Suppressor macrophage treated with lipopolysaccharide for 4 hours (primary cell): ENCODE measurements at places on chromosomes 6 and 20.
A peak's percentile ranks its signal among the peaks of the same experiment; 100 is the strongest.

DNA sequence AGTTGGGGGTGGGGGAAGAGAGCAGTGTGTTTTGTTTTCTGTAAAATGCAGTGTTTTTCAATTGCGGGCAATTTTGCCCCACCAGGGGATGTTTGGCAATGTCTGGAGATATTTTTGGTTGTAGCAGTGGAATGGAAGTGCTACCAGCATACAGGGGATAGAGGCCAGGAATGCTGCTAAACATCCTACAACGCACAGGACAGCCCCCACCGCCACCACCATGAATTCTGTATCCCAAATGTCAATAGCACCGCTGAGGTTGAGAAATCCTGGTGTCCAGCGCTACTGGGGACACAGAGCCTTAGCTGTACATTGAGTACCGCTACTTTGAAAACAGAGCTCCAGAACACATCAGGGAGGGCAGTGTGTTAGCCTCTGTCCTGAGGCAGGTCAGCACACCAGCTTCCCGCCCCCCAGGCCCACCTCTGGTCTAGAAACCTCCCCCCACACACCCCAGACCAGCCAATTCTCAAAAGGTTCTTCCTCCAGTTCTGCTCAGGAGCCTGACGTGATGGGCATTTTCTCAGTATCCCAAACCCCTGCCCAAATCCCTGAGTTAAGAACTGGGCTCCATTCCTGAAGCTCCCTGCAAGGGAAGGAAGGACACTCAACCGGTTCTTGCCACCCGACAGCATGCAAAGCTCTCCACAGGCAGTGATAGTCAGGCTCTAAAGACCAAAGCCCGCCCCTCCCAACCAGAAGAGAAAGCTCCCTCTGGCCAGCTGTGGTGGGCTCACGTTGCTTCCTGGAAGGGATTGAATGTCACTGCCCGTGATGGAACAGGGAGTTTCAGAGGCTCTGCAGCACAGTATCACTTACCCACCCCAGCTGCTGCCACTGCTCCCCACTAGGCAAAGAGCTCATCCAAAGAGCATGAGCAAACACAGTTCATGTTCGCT, 321.5 kb upstream of the JARID2 start:
- DNase-seq, result no peak

- peak; percentile 96 for DNase-seq
These were observed at the start of gene MRPS10 for GRCh38 chr6:42217519-42218367. Gene MRPS10, minus strand, starts transcription at chr6:42217861. Its CDS starts 12 bp downstream, at chr6:42217849.

GRCh38 chr20:40728996-40729395, 40.0 kb upstream of the MAFB start:
- DNase-seq, result no peak

DNA sequence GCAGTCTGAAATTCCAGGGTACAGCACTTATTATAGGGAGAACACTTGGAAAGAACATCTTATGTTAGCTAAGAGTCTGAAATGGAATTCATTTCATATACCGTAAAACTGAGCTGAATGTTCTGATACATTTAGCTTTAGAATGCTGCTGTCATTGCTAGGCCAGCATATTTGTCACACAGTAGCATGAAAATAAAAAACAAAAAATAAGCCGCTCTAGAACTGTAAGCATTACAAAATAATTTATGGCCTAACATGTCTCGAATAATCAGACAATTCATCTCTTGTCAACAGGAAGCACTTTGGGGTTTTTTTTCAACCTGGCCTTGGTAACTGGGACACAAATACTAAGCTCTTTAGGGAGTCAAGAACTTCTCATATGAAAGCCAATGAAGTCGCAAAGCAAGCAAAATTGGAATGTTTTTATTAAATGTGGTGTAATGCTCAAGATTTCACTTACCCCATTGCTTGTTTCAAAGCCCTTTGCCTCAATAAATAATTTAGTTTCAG, 115.7 kb downstream of the PHACTR1 start:
- no peak for DNase-seq

- DNase-seq, result peak; percentile 76
These were observed 15.3 kb downstream of the HCK start for GRCh38 chr20:32067234-32067821.

GRCh38 chr6:169789146-169789943, 37.9 kb downstream of the ERMARD start:
- no peak for DNase-seq

DNA sequence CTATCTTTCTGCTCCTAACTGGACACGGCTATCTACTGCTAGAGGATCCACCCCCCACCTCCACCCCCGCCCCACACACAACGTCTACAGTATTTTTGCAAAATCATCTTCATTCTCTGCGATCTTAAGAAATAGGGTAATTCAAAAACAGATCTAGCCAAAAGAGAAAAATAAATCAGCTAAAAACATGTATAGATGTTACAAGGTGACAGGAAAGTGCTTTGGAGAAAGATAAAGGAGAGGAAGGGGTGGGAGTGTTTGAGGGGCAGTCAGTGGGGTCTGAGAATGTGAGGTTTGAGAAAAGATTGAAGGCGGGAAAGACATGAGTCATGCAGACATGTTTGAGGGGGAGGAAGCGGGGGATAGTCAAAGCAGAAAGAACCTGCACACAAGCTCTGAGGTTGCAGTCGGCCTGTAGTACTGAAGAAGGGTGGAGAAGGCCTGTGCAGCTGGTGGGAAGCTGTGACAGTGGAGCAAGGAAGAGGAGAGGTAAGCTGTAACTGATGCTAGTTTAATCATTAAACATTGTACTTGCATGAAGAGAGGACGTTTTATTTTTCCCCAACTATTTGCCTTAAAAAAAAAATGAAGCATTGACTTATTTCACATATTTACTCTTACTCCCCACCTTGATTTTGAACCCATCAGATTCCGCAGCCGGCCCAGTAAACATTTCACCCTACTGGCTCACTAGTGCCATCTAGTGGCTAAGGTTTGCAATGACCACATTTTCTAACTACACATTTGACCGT, 332.6 kb downstream of the ADGRB3 start:
- peak; percentile 74 for DNase-seq

GRCh38 chr20:420721-421574, 12.8 kb downstream of the RBCK1 start:
- peak; percentile 16 for DNase-seq

DNA sequence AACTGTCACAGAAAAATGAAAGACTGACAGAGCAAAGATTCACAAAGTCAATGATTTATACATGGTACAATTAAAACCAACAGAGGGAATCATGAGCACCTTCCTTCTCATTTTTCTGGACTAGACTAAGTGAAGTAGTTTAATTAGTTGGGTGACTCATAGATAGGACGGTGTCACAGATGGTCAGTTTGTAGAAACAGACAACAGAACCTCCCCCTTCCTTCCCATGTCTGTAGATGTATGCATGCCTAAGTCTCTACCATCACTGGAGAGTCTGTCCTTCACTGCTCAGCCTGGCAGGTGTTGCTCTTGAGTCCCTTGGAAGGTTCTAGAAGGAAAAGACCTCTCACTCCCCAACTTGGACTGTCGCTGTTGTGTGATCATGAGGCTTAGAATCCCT, 75.4 kb upstream of the EEF1E1 start:
- DNase-seq, result no peak

- no peak for DNase-seq
These were observed 515.2 kb upstream of the ARID1B start for GRCh38 chr6:156262014-156262413.

- DNase-seq, result peak; percentile 18
These were observed 87.1 kb upstream of the SCGN start for GRCh38 chr6:25564943-25565342.

GRCh38 chr6:110488606-110489190, 12.3 kb upstream of the SLC22A16 start:
- DNase-seq, result peak; percentile 20

DNA sequence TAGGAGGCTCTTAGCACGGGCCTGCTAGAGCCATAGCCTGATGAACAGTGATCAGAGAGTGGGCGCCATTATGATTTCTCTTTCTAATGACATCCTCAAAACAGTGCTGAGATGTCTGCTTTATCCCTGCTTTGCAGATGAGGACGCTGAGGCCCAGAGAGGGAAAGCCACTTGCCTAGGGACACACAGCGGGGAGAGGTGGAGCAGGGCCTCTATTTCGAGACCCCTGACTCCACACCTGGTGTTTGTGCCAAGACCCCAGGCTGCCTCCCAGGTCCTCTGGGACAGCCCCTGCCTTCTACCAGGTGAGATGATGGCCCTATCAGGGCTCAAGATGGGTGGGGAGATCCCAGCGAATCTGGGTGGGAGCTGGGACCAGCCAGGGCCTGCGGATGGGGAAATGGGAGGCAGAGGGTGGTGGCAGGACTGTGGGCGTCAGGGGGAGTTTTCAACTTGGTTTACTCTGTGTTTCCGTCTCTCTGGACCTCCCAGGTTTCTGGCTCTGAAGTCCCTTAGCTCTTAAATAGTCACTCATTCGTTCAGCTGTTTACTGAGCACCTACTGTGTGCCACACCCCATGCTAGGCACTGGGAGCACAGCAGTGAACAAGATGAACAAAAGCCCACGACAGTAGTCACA, 36.7 kb downstream of the SRC start:
- DNase-seq, result no peak

- no peak for DNase-seq
These were observed 148.7 kb upstream of the CARMIL1 start for GRCh38 chr6:25130518-25130917.

GRCh38 chr6:43368259-43369160, 937 bp downstream of the ZNF318 start:
- peak; percentile 39 for DNase-seq

- DNase-seq, result no peak
These were observed 48.3 kb upstream of the MYB start for GRCh38 chr6:135132776-135133175.

GRCh38 chr6:113522376-113522775, 334.8 kb upstream of the MARCKS start:
- no peak for DNase-seq

DNA sequence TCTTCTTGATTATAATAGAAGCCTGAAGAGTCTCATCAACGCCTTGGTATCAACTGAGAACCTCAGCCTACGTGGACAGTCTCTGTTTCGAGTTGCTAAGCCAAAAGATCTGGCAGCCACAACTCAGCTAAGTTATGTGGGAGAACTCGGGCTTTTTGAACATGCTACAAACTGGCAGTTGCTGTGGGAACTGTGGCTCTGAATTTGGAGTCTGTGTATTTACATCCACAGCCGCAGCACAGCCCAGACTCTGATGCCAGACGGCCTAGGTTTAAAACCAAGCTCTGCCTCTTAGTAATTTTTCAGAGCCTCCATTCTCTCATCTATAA, 35.8 kb downstream of the RIPOR2 start:
- no peak for DNase-seq

GRCh38 chr6:36139431-36139830, 9.1 kb downstream of the MAPK13 start:
- DNase-seq, result no peak

- no peak for DNase-seq
These were observed 47.8 kb downstream of the PSMB1 start for GRCh38 chr6:170505306-170505705.

GRCh38 chr6:53896196-53896595, 101.4 kb downstream of the LRRC1 start:
- no peak for DNase-seq

GRCh38 chr6:44399991-44400390, 12.5 kb downstream of the CDC5L start:
- no peak for DNase-seq

- no peak for DNase-seq
These were observed 64.6 kb upstream of the TXNDC5 start for GRCh38 chr6:7974938-7975763.

- no peak for DNase-seq
These were observed 9.3 kb downstream of the ELOVL5 start for GRCh38 chr6:53339424-53339823.

DNA sequence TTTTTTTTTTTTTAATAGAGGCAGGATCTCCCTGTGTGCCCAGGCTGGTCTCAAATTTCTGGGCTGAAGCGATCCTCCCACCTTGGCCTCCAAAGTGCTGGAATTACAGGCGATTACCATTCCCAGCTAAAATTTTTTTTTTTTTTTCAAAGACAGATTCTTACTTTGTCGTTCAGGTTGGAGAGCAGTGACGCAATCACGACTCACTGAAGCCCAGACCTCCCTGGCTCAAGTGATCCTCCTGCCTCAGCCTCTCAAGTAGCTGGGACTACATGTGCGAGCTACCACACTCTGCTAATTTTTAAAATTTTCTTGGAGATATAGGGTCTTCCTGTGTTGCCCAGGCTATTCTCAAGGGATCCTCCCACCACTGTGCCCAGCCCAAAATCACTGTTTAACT, 58.0 kb upstream of the MYO6 start:
- no peak for DNase-seq
